Stimulated activated CD4-positive, alpha-beta T cell treated with anti-CD3 and anti-CD28 coated beads, Interleukin-4, amount 100 ng/mL, for 24 hours (primary cell): ENCODE measurements at places on chromosomes 2 and 18.

GRCh38 chr2:160666154-160667060 is 172.8 kb upstream of the RBMS1 start:
- DNase-seq, result no peak

DNA sequence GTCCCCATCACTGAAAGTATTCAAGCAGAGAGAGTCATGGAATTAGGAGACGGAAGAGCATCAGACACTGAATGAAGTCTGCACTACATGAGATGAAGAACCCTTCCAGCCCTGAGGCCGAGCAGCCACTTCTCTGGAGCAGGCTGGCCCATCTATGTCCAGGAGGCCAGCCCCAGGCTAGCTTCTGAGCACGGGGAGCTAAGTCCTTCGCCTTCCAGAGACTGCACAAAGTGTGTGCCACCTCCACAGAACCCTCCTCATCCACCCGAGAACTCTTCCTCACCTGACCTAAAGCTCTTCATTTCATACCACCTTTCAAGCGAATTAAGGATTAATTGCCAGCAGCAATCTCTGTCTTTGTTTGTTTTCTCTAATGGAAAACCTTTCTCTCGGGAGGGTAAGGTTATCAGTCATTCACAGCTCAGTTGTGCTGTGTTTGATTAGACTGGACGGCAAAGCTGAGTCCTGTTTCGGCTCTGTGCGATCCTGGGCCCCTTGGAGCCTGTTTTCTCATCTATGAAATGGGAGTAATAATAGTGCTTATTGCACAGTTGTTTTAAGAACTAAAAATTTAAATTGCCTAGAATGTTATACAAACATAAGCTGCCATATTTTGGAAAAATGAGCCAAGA is 38.0 kb downstream of the SCTR start:
- no peak for DNase-seq

- DNase-seq, result no peak
Observed at GRCh38 chr2:65706411-65706810, 274.0 kb upstream of the SPRED2 start.

DNA sequence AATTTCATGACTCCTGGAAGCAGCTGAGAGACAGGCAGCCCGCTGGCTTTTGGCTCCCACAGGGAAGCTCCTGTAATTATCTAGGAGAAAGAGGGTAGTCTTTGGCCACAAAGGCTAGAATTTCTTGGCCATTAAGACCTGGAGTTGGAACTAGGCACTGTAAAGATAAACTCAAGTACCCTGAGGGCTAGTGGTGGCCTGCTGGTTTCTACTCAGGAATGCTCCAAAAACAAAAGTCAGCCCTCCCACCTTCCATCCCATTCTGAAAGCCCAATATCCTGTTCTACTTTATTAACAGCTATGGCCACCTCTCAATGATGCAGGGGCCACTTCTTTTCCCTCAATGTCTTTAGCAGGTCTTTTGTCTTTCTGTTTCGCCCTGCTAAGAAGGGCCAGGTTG is 34.0 kb upstream of the CYP26B1 start:
- DNase-seq, result no peak

- DNase-seq, result no peak
Observed at GRCh38 chr2:207855591-207855990, 85.9 kb upstream of the FZD5 start.

DNA sequence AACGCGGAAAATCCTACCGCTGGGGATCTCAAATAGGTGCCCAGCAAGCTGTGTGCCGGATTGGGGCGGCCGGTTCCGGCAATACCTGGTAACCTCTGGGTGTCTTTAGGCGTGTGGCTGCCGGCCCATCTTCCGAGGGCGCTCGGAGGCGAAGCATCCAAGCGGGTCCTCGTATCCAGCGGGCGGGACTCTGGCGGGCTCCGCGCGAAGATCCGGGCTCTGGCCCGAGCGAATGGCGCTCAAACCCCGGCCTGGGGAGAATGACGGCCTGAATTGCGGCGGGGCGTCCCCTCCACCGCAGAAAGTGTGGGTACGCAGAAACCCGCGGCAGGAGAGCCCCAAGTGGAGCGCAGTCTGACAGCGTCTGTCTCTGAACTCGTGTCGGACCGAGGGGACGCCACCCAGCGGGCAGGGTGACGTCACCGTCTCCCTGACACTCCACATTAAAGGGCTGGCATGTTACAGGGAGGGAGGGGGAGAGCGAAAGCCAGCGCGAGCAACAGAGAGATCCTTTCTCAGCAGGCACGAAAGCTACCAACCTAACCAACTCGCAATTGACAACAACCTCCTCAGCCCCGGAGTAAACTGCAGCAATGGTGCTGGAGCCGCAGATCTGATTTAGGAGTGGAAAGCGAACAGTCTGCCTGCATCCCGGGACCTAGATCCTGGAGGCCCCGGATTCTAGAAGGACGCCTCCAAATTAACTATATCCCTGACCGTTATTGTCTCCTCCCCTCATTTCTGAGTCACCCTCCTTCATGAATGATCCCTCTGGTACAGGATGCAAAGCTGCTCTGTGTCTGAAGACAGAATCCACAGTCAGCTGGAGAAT is at the start of gene SKOR2:
SKOR2 (minus strand) TSS at position 372 of the 832 bp plus-strand sequence. CDS start 2,477 bp downstream, outside the sequence.
- no peak for DNase-seq

DNA sequence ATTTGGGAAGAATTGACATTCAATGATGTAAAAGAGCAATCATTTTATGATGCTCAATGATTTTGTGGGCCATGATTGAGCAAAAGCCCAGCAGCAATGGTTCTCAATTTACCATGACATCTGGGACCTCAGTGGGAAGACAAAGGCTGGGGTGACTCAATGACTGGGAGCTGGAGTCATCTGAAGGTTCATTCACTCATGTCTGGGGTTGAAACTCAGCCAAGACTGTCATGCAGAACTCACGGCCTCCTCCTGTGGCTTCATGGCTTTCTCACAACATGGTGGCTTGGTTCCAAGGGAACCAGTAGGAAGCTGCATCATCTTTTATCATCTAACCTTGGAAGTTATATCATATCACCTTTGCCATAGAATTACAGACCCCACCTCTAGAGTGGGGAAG is 45.1 kb upstream of the CD226 start:
- DNase-seq, result no peak

GRCh38 chr2:223055140-223055539 is 3.1 kb downstream of the KCNE4 start:
- DNase-seq, result no peak

DNA sequence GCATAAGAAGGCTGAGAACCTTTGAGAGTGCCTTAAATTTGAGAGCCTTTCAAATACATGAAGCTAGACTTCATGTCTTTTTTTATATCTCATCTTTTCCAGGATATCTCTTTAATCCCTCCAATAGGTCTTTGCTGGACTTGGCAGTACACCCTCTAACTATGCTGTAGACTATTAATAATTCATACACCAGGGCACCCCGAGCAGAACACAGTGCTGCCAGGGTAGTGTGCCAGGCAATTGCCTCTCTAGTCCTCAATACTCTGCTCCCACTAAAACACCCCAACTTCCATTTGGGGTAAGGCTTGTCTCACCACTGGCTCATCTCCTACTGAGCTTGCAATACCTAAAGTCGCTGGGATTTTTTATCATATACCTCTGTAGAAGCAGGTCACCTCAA is 80.8 kb downstream of the VIT start:
- no peak for DNase-seq

- DNase-seq, result no peak
Observed at GRCh38 chr18:45316127-45316526, 299.1 kb upstream of the SLC14A2 start.
